ENCODE measurements at places on chromosomes 2 and 18.

GRCh38 chr2:37809525-37809924 is 115.6 kb upstream of the RMDN2 start:
- peak; percentile 29 for DNase-seq

DNA sequence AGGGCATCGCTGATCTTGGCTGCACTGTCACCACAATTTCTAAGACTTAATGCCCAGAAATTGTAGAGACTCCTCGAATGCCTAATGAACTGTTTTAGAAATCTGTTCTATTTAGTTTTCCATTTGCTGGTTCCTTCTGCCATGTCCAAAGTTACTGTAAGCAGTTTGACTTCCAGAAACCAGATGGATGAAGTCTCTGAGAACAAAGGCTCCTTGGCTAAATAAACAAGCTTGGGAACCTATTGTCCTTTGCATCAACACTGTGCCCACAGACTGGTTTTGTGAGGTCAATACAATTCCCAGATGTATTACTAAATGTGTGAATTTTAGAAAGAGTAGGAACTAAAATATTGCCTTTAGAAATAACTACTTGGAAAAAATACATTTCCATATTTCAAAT is 600.2 kb downstream of the NYAP2 start:
- DNase-seq: no peak

- DNase-seq: no peak
These were observed 526.4 kb upstream of the SPHKAP start for GRCh38 chr2:228707846-228708245.

DNA sequence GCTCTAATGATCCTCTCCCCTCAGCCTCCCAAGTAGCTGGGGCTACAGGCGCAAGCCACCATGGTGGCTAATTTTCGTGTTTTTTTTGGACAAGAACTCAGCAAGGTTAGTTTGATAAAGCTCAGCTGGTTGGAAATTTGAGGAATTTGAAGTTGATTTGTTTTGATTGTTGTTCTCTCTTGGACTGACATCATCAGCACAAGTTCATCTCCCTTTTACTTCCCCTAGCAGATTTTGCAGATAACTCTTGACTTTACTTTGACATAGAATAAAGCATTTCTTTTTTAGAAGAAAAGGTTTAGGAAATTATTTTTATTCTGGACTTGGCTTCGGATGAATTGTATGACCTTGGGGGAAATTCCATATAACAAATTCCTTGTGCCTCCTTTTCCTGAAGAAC is 74.9 kb upstream of the DLX2 start:
- DNase-seq: no peak

DNA sequence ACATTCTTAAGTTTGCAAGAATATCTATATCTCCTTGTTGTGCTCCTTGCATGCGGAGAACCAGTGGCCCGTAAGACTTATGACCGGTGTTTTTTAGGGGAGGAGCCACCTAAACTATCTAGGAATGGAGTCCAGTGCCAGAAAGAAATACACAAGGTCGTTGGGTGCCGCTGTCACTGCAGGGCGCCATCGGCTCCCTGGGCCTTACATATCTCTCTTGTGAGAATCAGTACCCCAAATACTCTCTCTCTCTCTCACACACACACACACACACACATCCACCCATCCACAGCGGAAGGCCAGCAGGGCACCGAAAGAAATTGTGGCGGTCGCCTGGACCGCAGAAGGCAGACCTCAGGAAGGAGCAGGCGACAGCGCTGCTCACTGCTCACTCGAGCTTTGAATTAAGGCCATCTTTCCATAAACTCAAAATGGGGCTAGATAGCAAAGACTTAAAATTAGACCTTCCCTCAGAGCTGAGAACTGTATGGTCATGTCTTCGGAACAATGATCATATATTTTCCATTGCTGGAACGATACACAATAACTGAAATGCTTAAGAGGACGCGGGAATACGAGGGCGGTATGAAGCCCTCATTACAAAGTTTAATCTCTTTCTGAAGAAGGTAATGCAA is 10.4 kb downstream of the NR4A2 start:
- peak; percentile 25 for DNase-seq

GRCh38 chr18:62998443-62998842 is 283.1 kb downstream of the PHLPP1 start:
- DNase-seq: no peak

DNA sequence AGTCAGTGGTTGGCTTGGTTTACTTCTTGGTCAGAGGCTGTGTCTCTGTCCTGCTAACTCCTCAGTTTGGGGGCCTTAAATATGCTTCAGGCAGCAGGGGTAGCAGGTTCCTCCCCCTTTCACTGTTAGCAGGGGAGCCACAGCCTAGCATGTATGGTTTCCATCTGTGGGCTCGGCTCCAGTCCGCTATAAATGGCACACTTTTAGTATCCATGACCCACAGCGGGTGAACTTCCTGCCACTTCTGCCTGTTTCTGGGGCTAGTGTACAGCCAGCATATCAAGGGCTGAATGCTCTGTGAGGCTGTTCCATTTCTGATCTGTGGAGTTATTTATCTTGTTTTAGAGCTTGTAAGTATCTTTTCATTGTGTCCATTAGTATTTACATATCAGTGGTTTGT is 58.3 kb downstream of the MRPL33 start:
- no peak for DNase-seq

Data from activated naive CD4-positive, alpha-beta T cell treated with anti-CD3 and anti-CD28 coated beads for 36 hours (primary cell).